ENCODE measurements at places on chromosomes 16 and 17.

- DNase-seq: no peak
Measured at GRCh38 chr17:79594271-79594670, 16.6 kb downstream of the RBFOX3 start.

DNA sequence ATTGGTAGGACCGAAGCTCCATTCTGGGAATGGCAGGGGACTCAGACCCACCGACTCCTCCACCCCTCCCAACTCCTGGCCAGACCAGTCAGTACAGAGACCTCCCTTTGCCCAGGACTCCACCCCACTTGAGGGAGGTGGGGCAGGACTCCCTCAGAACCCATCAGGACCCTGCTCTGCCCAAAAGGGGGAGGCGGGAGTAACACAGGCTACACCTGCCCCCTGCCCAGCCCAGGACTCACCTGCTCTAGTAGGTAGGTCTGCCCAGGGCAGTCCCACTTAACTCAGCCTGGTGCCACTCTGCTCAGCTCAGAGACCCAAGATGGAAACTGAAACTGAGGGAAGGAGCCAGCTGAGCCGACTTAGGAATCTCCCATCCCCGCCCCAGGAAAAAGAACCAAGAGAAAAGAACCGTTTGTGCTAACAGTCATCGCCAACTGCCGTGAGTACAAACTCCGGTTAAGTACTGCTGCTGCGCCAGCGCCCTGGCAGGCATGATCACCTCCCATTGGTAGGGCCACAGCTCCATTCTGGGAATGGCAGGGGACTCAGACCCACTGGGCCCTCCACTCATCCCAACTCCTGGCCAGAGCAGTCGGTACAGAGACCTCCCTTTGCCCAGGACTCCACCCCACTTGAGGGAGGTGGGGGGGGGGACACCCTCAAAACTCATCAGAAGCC lies 503 bp downstream of the DHX58 start:
- DNase-seq: no peak

GRCh38 chr17:72407931-72408330 lies 287.1 kb downstream of the SOX9 start:
- DNase-seq: no peak

DNA sequence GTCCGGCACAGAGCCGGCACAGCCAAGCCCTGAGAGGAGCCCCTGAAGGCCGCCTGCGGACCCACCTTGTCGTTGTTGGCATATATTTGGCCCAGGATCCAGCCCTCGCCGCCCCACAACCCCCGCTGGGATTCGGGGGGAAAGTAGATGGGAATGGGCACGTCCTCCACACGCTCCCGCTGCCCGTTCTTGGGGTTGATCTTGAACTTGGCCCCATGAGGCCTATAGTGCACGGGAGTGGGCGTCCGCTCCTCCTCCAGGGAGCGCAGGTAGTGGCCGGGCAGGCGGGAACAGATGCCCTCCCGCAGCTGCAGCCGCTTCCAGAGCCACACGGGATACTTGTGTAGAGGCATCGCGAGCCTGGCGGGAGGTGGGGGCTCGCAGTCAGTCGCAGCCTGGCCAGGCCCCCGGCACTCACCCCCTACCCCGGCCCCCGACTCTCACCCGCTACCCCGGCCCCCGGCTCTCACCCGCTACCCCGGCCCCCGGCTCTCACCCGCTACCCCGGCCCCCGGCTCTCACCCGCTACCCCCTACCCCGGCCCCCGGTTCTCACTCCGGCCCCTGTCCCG lies 387 bp downstream of the MRPL28 start:
- no peak for DNase-seq

- no peak for DNase-seq
Measured at GRCh38 chr16:30700491-30700890, 1.5 kb downstream of the SRCAP start.

DNA sequence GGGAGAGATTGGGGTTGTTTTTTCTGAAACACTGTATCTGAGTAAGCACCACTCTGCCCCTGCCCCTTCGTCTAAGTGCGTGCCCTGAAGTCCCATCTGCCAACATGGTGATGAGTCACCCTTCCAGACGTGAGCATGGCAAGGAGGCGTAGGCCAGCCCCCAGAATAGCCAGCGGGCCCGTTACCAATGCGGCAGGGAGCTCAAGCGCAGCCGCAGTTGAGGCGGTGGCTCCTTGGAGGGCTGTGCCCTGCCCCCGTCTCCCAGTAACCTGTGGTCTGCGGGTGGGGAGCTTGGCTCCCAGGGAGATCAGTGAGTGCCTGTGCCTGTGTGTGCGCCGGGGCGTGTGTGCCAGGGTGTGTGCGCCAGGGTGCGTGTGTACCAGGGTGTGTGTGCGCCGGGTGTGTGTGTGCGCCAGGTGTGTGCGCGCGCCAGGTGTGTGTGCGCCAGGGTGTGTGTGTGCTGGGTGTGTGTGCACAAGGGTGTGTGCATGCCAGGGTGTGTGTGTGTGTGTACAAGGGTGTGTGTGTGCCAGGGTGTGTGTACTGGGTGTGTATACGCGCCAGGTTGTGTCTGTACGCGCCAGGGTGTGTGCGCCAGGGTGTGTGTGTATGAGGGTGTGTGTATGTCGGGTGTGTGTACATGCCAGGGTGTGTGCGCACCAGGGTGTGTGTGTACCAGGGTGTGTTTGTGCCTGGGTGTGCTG lies 98.6 kb upstream of the CHMP6 start:
- DNase-seq: peak; percentile 54

DNA sequence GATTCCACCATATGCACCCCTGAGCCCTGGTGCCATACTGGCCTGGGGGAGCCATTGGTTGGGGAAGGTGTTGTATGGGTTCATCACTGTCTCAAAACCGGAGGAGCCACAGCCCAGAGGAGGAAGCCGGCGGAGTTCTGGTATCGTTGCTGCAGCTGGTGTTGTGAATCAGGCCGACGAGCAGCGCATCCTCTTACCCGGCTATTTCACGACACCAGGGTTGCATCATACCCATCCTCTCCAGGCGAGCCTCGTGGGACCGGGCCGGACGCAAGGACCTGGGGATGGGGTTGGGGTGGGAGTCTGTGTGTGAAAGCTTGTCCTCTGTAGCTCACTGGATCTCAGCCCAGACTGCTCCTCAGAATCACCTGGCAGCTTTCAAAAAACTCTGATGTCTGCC lies 6.6 kb upstream of the SLC12A3 start:
- DNase-seq: no peak

DNA sequence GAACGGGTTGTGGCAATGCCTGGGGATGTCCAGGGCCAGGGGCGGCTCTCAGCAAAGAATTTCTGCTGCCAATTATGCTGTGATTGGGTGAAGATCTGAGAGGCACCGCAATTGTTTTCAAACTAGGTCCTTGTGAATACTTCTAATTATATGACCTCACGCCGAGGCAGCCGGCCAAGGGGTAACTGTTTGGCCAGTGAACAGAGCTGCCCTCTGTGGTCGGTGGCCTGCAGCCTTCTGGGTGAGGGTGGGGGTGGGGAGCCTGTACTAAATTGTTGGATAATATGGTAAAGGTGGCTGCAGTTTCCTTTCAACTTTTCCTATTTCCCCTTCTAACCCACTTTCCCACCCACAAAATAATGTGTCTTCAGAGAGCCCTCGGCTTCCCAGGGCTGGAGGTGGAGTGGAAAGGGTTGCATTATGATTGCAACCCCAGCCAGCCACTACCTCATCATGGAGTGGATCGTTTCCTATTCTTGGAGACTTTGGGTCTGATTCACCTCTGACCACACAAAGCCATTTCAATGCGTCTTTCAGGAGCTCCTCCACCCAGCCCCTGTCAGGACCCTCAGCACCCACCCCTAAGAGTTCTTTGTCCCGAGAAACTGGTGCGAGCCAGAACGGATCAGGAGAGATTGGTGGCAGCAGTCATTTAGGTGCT lies 2.0 kb upstream of the DNAI2 start:
- DNase-seq: no peak

- no peak for DNase-seq
Measured at GRCh38 chr16:80231888-80232287, 308.9 kb upstream of the DYNLRB2 start.

GRCh38 chr17:27666831-27667560 lies 36.0 kb downstream of the LGALS9 start:
- no peak for DNase-seq

- no peak for DNase-seq
Measured at GRCh38 chr17:6523330-6523729, 33.0 kb downstream of the PITPNM3 start.

- DNase-seq: no peak
Measured at GRCh38 chr17:29835435-29836351, 94.3 kb downstream of the SSH2 start.

DNA sequence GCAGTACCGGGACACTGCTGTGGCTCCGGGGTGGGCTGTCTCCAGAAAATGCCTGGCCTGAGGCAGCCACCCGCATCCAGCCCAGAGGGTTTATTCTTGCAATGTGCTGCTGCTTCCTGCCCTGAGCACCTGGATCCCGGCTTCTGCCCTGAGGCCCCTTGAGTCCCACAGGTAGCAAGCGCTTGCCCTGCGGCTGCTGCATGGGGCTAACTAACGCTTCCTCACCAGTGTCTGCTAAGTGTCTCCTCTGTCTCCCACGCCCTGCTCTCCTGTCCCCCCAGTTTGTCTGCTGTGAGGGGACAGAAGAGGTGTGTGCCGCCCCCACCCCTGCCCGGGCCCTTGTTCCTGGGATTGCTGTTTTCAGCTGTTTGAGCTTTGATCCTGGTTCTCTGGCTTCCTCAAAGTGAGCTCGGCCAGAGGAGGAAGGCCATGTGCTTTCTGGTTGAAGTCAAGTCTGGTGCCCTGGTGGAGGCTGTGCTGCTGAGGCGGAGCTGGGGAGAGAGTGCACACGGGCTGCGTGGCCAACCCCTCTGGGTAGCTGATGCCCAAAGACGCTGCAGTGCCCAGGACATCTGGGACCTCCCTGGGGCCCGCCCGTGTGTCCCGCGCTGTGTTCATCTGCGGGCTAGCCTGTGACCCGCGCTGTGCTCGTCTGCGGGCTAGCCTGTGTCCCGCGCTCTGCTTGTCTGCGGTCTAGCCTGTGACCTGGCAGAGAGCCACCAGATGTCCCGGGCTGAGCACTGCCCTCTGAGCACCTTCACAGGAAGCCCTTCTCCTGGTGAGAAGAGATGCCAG lies 12.9 kb downstream of the STH start:
- no peak for DNase-seq

GRCh38 chr17:49729069-49729468 lies 21.3 kb upstream of the SLC35B1 start:
- no peak for DNase-seq

GRCh38 chr17:28717578-28718332 lies at the start of gene RAB34:
TSS of gene RAB34 (minus strand) at chr17:28717868. CDS start at chr17:28717266, 602 bp downstream.
- no peak for DNase-seq

DNA sequence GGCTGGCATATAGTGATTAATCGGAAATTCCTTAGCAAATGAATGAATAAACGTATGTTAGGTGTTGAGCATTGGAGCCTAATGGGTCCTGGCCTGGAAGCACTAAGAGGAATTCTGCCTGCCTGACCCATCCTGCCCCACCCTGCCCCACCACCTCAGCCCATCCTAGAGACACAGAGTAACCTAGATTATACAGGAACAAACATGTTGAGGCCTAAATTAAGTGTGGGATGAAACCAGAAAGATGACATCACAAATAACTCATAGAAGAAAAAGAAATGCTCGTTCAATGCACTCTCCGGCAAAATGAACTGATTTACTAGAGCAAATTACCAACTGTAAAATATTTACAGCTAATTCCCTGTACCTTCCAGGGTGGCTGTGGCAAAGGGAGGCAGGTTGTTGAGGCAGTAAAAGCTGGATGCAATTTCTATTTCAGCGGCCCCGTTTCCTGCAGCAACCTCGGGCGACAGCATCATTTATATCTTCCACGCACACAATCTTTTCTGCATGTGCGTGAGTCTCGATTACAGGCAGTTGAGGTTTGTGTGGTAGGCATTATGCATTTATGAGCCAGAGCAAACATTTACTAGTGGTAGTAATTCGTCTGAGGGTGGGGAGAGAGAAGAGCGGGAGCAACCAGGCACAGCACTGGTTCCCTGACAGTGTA lies 417.2 kb downstream of the HS3ST4 start:
- DNase-seq: no peak

DNA sequence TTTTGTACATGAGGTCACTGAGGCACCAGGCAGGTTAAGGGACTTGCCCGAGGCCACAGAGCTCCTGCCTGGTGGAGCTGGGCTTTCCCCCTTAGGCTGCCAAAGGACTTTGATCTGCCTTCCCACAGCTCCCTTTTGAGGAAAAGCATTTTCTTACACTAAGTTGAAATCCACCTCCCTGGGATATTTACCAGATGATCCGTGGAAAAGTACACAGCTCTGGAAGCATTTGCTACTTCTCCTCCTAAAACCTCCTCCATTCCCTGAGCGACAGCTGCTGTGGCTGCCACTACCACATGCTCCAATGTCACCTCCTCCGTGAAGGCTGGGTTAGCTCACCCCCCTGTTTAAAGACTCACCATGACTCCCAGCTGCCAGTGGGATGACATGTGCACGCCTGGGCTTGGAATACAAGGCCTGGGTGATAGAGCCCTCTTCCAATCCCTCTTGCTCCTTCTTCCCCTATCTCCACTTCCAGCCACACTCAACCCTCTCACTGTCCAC lies 1.2 kb upstream of the MPRIP start:
- DNase-seq: no peak

DNA sequence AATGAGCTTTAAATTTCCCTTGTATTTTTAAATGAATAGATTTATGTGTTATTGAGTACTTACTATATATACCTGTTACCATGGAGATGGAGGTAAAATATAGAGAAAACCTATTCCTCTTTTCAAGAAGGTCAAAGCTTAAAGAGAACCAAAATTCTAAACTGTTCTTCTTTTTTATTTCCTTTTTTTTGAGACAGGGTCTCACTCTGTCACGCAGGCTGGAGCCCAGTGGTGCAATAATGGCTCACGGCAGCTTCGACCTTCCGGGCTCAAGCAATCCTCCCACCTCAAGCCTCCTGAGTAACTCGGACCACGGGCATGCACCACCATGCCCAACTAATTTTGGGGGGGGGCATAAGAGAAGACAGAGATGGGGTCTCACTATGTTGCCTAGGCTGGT lies 25.0 kb upstream of the TMEM97 start:
- no peak for DNase-seq

GRCh38 chr16:23895052-23895451 lies 59.3 kb downstream of the PRKCB start:
- no peak for DNase-seq

DNA sequence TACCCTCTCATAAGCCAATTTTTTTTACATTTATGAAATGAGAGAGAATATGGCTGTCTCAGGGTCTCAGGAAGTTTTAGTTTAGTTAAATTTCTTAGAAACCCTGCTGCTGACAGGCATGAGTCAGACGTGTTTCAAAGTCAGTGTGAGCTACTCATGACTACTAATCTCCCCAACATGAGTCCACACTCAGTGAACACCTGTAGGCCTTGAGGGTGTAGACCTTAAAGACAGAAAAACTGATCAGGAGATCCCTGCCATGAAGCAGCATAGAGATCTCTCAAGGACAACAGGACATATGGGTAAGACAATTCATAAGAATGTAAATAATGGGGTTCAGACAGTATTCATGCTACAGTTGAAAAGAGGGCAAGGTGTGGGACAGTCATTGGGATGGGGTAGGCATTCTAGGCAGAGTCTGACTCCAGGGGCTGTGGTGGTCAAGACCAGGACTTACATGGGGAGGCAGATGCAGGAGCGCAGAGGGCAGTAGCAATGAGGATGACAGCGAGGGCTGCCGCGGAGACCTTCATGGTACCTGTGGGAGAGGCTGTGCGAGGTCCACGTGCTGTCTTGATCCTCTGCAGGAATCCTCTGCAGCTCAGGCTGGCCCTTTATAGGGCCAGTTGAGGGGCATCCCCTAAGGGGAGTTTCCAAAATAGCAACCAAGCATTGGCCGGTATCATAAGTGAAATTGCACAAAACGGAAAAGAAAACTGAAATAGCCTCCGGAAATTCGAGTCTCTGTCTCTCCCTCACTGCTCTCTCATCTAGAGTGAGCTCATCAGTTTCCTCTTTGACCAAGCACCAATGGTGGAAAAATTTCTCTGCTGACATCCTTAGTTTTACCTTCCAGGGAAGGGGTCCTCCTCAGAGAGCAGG lies at the start of gene CCL5:
TSS of gene CCL5 (minus strand) at position 588 of the 882 bp plus-strand sequence.
- no peak for DNase-seq
